ENCODE measurements at places on chromosomes 7 and 10. TPM values are rescaled to one million over a fixed set of nuclear protein-coding genes. Genes with fewer than 3 reads are reported as not detected.

- DNase-seq, result peak; percentile 33
Observed at GRCh38 chr10:49285232-49285631, 13.7 kb upstream of the C10orf71 start.

DNA sequence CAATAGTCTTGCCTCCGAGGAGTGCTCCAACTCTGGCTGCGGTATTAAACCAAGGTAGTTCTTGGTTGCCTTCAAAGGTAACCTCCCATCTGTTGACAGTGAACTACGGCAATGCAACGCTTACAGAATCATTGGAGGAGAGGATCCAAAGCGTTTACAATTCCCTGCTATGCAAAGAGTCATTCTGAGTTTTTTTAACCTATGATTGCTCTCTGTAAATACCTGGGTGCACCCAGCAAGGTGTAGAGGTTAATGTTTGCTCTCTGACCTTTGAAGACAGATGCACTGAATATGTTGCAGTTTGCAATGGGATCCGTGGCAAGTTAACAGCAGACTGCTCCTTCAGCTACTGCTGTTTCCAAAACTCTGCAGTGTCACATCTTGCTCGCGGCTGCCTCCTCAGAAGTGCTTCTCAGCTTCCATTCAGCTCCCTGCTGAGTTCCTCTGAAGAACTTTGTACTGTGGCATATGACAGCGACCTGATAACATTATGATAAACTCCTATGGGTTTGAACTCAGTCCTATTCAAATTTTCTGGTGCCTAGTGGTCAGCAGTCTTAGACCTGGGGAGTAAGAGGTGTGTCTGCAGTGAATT, 29.0 kb downstream of the KIAA1217 start:
- no peak for DNase-seq

DNA sequence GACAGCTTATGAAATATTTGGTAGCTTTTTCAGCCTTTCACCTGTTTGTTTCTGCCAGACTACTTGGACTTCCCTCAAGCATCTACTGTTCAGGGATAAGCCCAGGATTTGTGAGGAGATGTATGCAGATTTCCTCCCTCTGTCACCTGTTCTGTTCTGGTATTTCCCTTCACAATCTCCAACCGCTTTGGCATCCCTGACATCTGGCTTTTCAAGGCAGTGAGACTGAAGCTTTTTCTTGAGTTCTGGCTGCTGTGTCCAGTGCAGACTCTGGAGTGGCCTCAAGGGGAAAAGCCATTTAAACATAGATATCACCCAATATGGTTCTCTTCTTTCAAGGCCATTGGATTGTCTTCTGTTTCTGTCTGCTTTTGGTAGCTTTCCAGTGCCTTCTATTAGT, 369.7 kb downstream of the LRMDA start:
- no peak for DNase-seq

STEAP4 gene
- total RNA-seq, result 3.9 TPM

GCK gene
- 0.53 TPM for total RNA-seq

All from bronchial epithelial cell (primary cell).